ENCODE measurements at places on chromosomes 4 and X.

- no peak for DNase-seq
Measured at GRCh38 chrX:40415675-40416074, 165.1 kb upstream of the ATP6AP2 start.

DNA sequence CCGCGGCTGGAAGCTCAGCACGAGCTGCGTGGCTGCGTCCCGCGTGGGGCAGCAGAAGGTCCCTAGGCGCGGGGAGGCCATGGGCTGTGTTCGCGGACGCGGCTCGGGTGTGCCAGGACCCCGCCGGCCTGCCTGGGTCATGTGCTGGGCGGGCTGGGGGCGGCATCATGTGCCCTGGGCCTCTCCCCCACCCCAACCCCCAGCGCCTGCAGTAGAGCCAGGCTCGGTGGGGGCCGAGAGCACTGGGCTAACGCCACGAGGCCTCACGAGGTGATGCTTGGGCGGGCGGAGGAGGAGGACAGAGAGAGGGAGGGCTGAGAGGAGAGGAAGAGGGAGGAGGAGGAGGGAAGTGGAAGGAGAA lies at the start of gene GPR143:
TSS of gene GPR143 (minus strand) at position 111 of the 361 bp plus-strand sequence. CDS start at position 81, 30 bp downstream.
- no peak for DNase-seq

DNA sequence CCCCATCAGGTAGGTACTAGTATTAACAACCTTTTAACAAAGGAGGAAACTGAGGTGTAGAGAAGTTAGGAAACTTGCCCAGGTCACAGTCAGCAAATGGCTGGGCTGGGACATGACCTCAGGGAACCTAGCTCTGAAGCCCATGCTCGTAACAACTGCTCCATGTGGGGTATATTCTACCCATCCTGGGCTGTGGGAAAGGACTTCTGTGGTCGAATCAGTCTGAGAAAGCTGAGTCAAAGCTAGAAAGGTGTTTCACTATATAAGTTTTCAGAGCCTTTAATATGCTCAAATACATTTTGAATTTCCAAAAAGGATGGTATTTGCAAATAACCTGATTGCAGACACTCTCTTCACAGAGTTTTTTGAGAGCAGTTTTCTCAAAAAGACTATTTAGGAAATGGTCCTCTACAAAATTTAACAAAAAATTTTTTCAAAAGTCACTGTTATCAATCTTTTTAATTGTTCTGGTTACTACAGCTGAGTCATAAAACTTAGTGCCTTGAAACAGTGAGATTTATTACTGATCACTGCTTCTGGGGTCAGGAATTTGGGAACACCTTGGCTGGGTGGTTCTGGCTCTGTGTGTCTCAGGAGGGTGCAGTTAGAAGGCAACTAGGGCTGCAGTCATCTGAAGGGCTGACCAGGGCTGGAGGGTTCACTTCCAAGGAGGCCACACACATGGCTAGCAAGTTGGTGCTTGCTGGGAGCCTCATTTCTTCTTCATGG lies 53.6 kb downstream of the NSG1 start:
- DNase-seq = no peak

DNA sequence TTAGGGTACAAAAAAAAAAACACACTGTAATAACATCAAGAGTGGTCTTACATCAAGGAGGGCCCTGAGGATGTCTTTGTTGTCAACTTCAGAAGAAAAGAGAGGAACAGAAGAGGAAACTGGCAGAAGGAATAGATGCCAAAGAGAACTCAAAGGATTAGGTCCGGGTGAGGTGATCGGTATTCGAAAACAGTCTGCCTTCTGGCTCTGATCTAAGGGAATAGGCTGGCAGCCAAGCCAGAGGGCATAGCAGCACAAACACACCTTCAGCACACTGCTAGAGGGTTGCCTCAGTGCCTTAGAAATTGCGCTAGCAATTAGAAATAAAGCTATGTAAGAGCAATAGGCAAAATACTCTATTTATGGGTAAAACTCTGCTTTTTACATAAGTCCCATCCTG lies 91.4 kb upstream of the TTC29 start:
- DNase-seq = no peak

DNA sequence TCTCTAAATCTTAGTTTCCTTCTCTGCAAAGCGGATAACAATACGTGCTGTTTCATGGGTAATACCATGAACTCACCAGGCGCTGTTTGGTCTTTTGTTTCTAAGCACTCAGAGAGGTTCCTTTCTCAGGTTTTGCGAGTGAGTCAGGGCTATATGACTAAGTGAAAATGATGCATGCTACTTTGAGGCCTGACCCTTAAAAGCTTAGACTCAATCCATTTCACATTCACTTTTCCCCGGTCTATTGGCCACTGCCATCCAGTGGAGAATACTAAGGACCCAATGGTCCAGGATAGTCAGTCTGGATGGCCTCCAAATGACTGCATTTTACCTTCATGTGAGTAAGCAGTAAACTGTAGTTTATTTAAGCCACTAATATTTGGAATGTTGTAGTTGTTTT lies 400.8 kb upstream of the SLIT2 start:
- peak; percentile 2 for DNase-seq

GRCh38 chr4:142909908-142910307 lies 63.8 kb upstream of the INPP4B start:
- DNase-seq = no peak

- DNase-seq = no peak
Measured at GRCh38 chr4:36189511-36190226, 54.6 kb downstream of the ARAP2 start.

- DNase-seq = no peak
Measured at GRCh38 chr4:107823870-107824349, 822 bp upstream of the SGMS2 start.

- DNase-seq = no peak
Measured at GRCh38 chrX:35829501-35829900, 31.4 kb downstream of the MAGEB16 start.

- peak; percentile 19 for DNase-seq
Measured at GRCh38 chr4:152935631-152936445, at the start of gene FHDC1. Gene FHDC1 (plus strand): TSS chr4:152936323. CDS start chr4:152943058, 6,735 bp downstream.

DNA sequence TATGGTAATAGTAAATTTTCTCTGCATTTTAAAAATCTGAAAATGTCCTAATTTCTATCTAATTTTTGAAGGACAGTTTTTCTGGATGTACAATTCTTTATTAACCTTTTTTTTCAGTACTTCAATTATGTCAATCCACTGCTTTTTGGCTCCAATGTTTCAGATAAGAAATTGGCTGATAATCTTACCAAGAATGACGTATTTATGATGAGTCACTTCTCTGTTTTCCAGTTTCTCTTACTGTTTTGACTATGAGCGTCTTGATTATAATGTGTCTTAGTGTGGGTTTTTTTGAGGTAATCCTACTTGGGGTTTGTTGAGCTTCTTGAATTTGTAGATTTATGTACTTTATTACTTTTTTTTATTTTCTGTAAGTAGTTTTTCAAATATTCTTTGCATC lies 47.2 kb downstream of the UGT2B11 start:
- no peak for DNase-seq

GRCh38 chrX:148380107-148380506 lies 120.3 kb upstream of the AFF2 start:
- no peak for DNase-seq

- no peak for DNase-seq
Measured at GRCh38 chr4:94302191-94302590, 40.4 kb downstream of the HPGDS start.

DNA sequence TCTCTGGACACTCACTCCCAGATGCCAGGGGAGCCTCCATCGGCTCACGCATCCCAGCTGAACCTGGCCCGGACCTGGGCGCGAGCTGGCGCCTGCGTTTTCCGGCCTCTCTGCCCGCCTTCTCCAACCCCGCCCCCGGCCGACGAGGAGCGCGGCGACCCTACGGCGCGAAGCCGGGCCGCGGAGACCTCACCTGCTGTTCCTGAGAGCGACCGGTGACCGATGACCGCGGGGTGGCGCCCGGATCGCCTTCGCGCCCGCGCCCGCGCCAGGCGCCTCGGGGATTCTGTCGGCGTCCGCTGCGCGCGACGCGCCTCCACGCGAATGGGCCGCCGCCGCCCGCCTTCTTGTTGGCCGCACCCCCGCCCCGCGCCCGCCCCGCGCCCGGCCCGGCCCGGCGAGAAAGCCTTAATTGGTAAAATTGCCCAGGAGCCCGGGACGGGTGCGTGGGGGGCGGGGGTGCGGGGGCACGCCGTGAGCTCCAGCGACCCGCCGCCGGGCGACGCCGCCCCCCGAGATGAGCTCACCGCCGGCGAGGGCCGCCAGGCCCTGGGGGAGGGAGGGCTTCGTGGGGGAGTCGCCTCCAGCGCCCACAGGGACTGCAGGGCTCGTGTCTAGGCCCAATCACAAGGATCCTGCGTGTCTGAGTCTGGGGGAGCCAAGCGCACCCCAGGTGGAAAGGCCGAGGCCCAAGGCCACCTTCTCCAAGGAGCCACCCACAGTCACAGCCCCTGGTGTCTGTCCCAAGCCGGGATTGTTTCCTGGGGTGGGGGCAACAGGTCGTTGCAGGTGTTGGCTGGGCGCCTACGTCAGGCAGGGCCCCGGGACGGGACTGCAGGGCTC lies at the start of gene FLNA:
TSS of gene FLNA (minus strand) at position 322 of the 843 bp plus-strand sequence. CDS start 3,389 bp downstream, outside the sequence.
- peak; percentile 38 for DNase-seq

DNA sequence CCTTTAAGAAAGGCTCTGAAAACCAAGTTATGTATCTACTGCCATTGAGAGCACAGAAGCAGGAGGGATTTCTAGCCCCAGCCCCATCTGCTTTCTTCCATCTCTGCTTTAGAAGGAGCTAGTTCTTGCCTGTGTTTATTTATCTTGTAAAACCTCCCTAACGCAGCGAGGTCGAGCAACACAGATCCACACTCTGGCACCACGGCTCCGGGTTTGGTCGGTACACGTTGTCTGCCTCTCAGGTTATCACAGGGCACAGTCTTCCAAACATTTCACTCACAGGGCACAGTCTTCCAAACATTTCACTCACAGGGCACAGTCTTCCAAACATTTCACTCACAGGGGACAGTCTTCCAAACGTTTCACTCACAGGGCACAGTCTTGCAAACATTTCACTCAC lies 69.7 kb upstream of the TLR3 start:
- DNase-seq = no peak

DNA sequence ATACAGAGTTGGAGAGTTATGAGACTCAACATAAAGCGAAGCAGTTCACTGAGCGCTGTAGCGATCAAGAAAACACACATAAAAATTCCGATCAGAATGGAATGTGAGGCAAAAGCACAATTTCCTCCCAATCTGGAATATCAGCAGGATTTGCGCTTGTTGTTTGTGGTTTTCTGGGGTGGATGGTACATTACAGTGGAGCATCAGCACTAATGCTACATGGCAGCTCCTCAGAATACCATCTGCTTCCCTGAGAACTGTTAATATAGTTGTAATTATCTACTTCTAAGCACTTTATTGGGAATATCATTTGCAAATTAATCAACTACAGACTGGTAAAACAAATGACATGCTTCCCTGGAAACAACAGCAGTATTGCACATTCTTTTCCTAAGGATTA lies 324.1 kb upstream of the PPARGC1A start:
- DNase-seq = no peak

DNA sequence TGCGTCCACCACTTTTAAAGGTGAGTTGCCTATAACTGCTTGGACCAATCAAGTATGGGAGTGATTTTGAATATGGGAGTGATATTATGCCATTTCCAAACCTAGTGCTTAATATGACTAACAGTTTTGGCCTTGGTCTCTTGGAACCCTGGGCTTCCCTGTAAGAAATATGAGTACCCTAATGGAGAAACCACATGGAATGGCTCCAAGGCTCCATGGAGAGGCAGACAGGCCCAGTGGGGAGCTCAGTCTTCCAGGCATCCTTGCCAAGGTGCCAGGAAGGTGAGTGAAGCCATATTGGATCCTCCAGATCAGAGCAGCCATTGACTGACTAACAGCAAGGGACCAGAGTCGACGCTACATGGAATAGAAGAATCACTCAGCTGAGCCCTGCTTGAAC lies 53.2 kb downstream of the MAML3 start:
- no peak for DNase-seq

DNA sequence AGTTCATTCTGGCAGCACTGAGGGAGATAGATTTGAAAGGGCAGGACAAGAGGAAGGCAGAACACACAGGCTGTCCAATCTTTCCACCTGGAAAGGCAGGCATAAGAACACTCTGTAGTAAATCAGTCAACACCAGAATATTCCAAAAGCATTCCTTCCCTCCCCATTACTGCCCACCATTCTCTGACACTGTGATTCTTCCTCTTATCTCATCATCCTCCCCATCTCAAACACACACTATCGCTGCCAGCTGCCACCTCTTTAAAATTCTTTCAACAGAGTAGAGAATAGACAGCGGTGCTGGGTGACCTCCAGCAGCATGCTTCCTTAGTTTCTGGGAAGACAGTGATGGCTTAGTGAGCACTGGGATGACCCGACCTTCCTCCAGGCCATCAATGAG lies 53.7 kb upstream of the MYOZ2 start:
- no peak for DNase-seq

DNA sequence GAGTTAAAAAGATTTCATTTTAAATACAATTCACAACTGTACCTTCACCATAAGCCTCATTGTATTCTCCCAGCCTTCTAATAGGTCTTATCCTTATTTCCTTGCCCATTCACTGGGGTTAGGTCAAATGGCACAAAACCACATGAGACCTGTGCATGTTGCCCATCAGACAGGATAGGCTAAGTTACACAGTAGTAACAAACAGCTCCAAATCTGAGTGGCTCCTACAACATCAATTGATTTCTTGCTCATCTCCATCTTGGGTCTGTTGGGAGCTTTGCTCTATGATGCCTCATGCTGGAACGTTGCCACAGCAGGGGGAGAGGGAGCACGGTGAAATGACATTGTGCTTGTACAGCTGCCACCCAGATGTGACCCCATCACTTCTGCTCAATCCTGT lies 70.6 kb downstream of the DHX15 start:
- DNase-seq = no peak

DNA sequence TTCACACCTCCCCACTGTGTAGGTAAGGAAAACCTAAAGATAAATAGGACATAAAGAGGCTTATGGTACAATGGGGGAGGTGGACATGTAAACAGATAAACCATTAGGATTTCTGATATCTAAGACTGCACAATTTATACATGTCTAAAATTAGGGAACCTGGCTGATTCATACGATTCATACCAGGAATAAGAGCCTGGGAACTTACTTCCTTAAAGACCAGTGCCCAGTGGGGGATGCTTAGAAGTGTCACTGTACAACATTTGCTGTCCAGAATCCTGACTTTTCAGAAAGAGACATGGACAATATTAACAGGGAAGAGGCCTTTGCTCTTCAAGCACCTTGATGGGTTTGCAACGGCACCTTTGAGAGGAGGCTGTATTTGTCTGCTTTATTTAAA lies 116.8 kb upstream of the KIT start:
- DNase-seq = no peak

DNA sequence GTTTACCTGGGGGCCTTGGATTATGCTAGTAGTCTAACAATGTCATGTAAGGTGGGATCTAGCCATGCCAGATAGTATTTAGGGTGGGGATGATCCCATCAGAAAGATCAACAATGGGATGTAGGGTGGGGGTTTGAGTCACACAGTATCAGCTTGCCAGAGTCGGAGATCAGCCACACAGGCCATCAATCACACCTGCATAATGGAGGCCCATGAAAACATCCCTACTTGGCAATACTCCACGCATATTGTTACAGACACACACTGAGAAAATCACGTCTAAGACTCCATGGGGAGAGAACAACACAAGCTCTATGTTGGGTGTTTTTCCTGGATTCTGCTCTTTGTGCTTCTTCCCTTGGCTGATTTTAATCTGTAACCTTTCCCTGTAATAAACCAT lies 49.5 kb upstream of the SLC25A4 start:
- DNase-seq = no peak

All from dermis blood vessel endothelial cell (primary cell).